ENCODE measurements at places on chromosomes 11 and 22.

GRCh38 chr22:40202225-40202944 is 24.7 kb downstream of the TNRC6B start:
- no peak for DNase-seq

GRCh38 chr11:48096588-48097525 is 116.5 kb downstream of the PTPRJ start:
- no peak for DNase-seq

DNA sequence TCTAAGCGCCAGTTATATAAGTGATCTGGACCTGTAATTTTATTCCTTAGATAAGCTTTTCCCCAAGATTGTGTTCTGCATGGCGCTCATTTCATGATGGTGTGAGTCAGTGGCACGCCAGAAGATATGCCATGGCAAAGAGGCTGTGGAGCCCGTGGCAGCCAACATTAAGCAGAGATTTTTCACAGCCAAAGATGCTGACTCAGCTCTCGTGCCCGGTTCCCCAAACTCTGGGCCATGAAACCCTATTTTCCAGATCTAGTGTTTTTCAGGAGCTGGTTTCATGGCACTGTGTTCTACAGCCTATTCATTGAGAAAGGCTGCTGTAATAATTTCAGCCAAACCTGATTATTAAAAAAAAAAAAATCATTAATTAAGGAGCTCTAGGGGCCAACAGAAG is 15.4 kb upstream of the LINC01488 start:
- DNase-seq: no peak

GRCh38 chr22:49070501-49070900 is 757.2 kb downstream of the BRD1 start:
- DNase-seq: no peak

DNA sequence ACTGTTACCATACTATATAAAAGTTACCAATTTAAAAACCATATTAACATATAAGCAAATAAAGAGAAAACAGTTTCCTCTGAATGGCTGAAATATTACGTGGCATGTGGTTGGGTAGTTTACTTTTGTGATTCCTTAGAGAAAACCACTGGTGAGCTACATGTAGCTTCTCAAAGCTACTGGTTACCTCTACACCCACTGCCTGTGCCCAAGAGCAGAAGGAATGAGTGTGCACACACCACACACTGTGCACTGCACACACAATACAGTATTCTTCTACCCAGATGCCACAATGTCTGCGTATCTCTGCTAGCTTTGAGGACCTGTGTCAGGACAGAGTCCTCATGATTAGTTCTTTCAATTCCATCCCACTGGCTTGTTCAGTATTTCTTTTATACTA is 25.5 kb upstream of the YPEL1 start:
- no peak for DNase-seq
